ENCODE measurements at places on chromosomes 2 and 18. TPM values are rescaled to one million over a fixed set of nuclear protein-coding genes. Genes with fewer than 3 reads are reported as not detected.

The SCYGR4 gene
- not detected for total RNA-seq

The ENOSF1 gene
- total RNA-seq = 10.4 TPM

The GAL3ST2 gene
- total RNA-seq = 0.23 TPM

The ATG4B gene
- 58.9 TPM for total RNA-seq

The SKA1 gene
- 17.9 TPM for total RNA-seq

DNA sequence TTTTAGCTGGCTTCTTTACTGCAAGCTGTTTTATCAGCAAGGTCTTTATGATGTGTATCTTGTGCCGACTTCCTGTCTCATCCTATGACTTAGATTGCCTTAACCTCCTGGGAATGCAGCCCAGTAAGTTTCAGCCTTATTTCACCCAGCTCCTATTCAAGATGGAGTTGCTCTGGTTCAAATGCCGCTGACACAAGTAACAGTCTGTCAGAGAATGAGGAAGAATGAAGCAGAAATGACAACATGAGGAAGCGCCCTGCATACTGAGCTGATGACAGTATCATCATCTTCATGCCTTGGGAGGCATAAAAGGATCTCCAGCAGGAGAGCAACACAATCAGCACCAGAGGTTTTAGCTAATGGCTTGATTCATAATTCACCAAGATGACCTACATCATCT is 309.4 kb downstream of the NBAS start:
- no peak for DNase-seq

GRCh38 chr2:60498816-60499429 is 54.5 kb downstream of the BCL11A start:
- no peak for DNase-seq

DNA sequence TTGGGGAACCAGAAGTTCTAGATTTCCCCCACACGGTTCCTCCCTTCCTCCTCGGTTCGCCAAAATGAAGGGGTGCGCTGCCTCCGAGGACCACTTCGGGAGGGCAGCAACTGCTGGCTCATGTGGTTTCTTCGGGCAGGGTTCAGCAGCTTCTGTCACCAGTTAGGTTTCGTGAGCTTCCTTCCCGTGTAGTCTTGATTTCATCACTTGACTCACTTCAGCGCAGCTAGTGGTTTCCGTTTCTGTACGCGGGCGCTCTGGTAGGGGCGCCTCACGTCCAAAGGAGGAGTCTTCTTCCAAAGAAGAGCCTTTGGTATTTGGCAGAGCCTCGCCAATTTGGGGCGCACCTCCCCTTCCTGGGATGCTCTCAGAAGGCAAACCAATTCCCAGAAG is 485 bp upstream of the GALNT3 start:
- peak; percentile 4 for DNase-seq

DNA sequence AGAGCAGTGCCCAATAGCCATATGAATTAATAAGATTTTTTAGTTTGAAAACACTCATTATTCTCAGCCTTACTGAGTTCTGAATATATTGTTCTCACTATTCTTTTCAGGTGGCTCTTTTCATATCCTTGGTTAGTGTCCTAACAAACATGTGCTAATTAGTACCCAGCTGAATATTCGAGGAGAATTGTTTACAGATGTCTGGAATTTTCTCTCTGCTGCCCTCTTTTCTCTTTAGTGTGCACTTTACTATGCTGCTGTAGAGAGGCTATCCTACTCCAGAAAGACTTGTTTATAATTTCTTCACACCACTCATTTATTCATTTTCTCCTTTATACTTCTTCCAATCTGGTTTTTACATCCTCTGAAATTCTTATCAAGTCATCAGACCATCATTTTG is 405.3 kb downstream of the SPAG16 start:
- no peak for DNase-seq

GRCh38 chr18:9022397-9023155 is 79.9 kb upstream of the NDUFV2 start:
- no peak for DNase-seq

DNA sequence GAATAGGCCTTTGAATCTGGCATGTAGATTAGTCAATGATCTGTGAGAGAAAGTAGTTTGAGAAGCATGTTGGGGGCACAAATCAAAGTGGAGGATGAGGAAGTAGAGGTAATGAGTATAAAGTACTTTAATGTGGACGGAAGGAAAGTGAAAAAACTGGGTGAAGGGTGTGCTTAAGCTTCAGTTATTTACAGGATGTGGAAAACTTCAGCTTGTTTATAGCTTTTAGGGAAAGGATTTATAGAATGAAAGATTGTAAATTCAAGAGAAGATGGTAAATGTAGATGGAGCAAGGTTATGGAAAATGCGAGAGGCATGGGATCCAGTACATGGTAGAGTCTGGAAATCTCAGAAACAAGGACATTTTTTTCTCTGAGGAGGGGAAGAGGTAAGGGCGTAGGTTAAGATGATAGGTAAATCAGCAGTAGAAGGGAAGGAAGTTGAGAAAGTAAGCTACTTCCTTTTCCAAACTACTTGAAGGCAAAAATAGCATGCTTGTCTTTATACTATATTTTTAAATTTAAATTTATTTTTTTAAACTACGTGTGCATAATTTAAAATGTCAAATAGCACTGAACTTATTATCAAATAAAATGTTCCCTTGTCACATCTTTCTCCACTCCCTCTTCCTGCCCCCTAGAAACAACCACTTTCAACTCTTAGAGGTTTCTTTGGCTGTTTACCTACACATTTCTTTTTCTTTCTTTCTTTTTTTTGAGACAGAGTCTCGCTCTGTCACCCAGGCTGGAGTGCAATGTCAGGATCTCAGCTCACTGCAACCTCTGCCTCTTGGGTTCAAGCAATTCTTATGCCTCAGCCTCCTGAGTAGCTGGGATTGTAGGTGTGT is 8.5 kb downstream of the FAM117B start:
- no peak for DNase-seq

DNA sequence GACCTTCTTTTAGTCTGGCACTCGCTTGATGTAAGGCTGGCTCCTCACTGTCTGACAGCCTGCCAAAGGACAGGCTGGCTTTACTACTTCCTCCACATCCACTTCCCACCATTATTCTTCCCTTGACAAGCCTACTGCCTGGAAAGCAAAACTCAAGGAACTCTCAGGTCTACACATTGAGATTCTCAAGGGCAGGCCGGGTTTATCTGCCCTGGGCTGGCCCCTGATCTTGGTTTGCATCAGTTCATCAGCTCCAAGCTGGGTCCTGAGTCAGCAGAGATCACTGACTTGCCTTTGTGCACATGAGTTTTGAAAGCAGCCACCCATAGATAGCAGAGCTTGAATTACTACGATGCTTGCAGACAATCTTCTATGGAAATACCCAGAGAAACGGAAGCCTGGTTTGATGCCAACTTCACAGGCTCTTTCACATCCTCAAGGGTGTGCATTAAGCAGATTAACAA is 53.9 kb downstream of the KCTD18 start:
- no peak for DNase-seq

Measured in HFFc6 (cell line).